ENCODE measurements at places on chromosomes 3 and 15. TPM values are rescaled to one million over a fixed set of nuclear protein-coding genes. Genes with fewer than 3 reads are reported as not detected.
A peak's percentile ranks its signal among the peaks of the same experiment; 100 is the strongest.

Gene RGMA
- total RNA-seq, result not detected

DNA sequence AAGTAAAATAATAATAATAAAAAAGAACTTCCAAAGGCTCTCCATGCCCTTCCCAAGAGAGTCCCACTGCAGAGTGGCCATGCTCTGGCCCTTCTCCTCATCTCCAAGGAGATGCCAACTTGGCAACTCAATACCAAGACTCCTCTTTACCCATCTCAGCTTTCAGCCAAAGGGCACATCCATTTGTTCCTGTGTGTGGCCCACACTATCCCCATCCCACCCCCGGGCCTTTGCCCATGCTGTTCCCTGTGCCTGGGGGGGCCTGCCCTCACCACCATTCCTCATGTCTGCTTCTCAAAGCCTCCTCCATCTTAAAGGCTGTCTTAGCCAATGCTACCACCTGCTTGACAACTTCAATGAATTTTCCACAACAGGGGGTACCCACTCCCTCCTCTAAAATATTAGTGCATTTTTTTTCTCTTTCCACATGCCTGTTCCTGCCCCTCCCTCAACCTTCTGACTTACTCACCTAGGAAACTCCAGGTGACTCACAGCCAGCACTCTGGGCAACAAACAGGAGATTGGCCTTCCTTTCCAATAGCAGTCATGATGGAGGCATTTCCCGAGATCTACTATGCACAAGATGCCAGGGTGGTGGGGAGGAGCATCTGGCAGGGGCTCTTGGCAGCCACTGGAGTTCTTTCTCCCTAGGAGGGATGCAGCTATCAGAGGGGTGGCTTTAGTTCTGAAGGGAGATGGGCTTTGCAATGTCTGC lies 109.4 kb upstream of the SMAD3 start:
- DNase-seq, result peak; percentile 90

DNA sequence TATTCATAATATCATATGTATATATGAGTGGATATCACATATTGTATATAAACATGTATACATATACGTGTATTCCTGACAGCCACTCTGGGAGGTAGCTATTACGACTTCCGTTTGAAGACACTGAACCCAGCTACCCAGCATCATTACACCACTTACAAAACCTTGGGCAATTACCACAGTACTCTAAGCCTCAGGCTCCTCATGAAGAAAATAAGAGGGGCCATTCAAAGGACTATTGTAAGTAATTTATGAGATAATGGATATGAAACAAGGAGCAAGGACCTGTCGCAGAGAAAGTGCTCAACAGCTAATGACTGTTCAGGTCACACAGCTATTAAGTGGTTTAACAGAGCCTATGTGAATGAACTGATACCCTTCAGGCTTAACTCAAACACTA lies 52.4 kb downstream of the KCNMB2 start:
- DNase-seq, result no peak

GRCh38 chr3:42079701-42080452 lies 11.3 kb upstream of the TRAK1 start:
- no peak for DNase-seq

Measured in Daoy (cell line).